ENCODE measurements at places on chromosomes 2 and 18.

- DNase-seq = no peak
Observed at GRCh38 chr2:105324101-105324500, 5.4 kb downstream of the TGFBRAP1 start.

- no peak for DNase-seq
Observed at GRCh38 chr2:240451108-240451611, 15.7 kb downstream of the GPC1 start.

- DNase-seq = no peak
Observed at GRCh38 chr18:26746398-26746797, 119.1 kb downstream of the AQP4 start.

DNA sequence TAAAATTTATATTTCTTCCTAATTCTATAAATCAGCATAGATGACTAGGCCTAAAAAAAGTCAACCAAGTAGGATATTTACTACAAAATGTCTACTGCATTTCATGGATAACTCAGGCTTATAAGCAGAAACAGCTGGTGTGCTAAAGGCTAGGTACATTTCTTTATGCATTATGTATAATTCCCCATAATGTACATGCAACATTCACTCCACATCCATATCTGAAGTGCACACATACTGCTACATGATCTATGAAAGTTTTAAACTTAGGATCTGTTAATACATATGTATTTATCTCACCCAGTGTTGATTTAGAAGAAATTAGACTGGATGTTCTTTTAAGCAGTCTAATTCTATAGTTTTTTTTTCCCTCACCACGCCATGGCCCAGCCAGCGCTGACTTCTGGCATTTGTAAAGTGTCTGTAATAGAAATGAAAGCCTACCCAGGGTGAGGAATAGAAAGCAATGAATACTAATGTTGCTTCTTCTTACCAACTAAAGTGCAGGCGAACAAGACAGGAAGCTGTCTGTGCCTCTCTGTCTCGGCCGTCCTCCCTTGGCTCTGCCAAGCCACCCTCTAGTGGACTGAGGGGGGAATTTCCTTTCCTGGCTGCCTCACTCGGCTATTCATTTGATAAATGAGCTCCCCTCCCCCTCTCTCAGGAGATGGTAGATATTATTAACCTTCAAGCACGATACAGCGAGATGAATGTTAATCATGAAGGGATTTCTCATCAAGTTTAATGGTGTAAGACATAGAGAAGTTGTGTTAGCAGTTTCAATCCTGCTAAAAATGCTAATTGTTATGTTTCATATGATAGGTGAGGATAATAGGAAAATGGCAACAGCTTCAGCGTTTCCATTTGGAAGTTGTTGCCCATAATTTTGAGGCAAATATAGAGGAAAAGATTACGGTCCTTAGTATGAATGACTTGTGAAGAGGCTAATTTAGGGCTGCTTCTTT, 384.5 kb downstream of the MTX2 start:
- DNase-seq = peak; percentile 66

- no peak for DNase-seq
Observed at GRCh38 chr2:30267161-30267975, 36.0 kb downstream of the LBH start.

GRCh38 chr2:152490686-152491455, 155.9 kb downstream of the FMNL2 start:
- peak; percentile 71 for DNase-seq

GRCh38 chr18:72674710-72675109, 130.6 kb upstream of the CBLN2 start:
- DNase-seq = peak; percentile 36

GRCh38 chr2:2901384-2902345, 476.0 kb downstream of the EIPR1 start:
- DNase-seq = no peak

DNA sequence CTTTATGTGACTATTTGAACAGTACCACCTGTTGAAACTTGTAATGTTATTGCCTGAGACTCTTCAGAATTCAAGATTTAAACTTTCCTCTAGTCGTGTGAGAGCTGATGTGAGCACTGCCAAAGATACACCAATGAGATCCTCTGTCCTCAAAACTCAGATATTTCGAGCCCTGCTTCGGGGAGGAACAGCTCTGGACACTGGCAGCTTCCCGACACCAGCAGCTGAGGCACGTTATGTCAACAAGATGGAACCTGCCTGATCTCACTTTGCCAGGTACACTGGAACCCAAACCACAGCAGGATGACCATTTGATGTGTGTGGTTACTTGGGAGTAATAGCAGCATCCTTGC, 319.9 kb upstream of the RBMS1 start:
- DNase-seq = no peak

DNA sequence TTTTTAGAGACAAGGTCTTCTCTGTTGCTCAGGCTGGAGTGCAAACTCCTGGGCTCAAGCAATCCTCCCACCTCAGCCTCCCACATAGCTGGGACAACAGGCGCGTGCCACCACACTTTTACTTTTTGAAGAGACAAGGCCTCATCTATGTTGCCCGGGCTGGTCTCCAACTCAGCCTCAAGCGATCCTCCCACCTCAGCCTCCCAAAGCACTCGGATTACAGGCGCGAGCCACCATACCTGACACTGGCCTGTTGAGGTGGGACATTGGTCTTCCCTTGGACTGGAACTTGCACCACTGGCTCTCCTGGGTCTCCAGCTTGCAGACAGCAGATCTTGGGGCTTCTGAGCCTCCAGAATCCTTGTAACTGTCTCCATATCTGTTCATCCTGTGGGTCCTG, 75.6 kb downstream of the NDUFA10 start:
- DNase-seq = no peak

DNA sequence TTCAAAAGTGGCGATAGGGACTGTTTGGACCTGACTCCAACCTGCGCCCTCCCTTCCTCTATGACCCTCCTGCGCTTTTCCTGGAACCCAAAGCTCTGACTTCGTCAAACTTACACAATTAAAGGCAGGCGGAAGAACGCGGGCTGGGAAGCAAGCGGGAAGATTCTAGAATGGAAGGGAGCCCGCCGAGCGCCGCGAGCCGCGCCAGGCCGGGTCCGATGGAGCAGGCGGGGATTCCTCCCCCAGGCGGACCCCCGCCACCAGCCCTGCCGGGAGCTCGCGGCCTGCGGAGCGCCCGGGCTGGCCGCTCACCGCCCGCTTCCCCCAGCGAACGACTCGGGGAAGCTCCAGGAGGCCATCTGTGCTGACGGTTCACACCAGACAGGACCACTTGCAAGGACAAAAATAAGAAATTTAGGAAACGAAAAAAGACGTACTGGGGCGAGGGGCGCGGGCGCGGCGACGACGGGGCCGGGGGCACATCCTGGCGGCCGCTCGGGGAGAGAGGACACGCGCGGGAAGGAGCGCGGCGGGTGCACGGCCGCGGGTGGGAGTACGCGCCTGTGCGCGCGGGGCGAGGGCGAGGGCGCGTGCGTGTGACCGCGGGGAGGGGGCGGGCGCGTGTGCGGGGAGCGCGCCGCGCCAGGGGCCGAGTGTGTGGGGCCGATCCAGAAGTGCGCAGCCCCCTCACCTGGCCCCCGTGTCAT, 1.1 kb upstream of the SALL3 start:
- no peak for DNase-seq

Measured in femur (tissue), 1 donor.